CD4-positive, alpha-beta T cell treated with Interleukin-17A for 1 hour (primary cell): ENCODE measurements at places on chromosomes 6 and 20.

DNA sequence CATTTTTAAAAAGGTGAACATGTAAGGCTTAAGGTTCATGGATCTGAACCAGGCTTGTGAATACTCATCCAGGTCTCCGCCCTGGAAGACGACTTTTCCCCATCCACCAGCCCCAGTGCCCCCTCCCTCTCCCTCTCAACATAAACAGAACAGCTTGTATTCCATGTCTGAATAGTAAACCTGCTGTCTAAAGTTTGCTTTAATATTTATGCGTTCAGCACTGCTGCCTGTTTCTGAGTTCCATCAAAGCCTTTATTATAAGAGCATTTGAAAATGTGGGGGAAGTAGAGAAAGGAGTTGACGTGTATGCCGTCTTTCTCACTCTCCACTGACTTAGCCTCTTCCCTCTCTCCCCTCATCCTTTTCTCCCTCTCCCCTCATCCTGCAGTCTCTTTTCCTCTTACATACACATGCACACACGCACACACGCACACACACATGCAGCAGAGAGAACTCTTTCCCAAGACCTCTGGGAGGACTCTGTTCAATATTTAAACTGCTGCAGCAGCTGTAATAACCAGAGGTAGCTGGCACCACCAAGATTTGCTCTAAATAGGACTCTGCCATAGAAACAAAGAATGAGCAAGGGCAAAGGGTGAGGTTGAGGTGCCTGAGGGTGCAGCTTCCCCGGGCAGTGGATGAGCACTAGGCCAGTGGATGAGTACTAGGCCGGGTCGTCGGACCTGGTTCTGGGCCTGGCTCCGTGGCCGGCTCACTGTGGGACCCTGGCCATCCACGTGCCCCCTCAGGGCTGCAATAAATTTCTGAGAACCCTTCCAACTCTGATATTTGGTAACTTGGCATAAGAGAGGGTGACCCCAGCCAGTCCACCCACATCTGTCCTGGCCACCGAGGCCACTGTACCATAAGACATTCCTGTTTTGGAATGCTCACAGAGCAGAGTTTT lies 35.4 kb upstream of the VSTM2L start:
- DNase-seq, result no peak

GRCh38 chr20:20463933-20464374 lies 96.0 kb downstream of the INSM1 start:
- DNase-seq, result no peak

- DNase-seq, result no peak
These were observed 104.9 kb upstream of the CEP162 start for GRCh38 chr6:84332139-84333034.

DNA sequence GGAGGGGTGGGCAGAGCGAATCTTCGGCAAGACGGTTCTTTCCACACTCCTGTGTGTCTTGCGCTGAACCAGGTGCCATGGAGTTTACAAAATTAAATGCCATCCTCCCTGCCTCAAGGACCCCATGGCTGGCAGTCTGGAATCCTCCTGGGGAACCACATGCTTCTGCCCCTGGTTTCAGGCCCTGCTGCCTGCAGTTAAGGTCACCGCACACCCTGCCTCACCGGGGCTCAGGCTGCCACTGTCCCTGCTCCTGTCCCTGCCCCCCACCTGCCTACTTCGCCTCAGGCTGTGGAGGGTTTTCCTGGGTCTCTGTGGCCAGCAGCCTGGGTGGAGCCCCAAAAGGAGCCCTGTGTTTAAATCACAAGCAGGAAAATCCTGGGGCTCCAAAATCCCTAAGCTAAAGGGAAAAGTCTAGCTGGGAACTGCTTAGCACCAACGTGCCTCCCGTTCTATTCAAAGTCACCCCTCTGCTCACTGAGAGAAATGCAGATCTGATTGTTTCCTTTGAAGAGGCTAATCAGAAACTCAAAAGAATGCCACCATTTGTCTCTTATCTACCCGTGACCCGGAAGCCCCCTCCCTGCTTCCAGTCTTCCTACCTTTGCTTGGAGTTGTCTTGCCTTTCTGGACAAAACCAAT lies 10.6 kb upstream of the TTLL2 start:
- DNase-seq, result no peak

- DNase-seq, result no peak
These were observed 10.7 kb downstream of the PKIB start for GRCh38 chr6:122620902-122621301.

- peak; percentile 1 for DNase-seq
These were observed 50.2 kb downstream of the HDAC2 start for GRCh38 chr6:113920663-113921267.

GRCh38 chr6:126907996-126908395 lies 210.5 kb upstream of the RSPO3 start:
- DNase-seq, result no peak

GRCh38 chr6:3504938-3505805 lies 48.3 kb upstream of the SLC22A23 start:
- no peak for DNase-seq

GRCh38 chr6:139407718-139408222 lies 33.3 kb upstream of the CITED2 start:
- DNase-seq, result no peak

DNA sequence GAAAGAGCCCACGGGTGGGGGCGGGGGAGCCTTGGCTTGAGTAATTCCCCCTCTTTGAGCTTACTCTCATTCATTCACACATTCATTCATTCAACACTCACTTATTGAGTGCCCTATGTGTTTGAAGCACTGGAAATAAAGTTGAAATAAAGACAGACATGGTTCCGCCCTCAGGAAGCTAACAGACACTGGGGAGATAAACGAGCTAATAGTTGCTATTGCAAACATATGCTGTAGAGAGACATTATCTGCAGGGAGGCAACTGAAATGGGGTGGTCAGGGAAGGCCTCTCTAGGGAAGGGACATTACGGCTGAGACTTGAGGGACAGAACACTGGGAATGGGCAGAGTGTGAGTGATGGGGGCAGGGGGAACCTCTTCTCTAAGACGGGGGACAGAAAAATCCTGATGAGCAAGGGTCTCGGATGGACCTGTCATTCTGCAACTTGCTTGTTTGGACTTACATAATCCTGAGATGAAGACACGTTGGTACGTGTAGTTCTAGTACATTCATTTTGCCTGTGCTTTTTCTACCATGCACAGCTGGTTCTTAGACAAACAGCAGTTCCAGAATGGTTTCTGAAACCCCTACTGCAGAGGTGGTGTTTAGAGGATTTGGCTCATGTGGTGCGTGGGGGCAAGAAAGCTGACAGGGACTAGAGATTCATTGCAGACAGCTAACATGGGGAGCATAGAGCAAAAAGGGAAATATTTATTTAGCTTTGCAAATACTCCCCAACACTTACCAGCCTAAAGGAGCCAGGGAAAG lies 71.1 kb upstream of the BLCAP start:
- no peak for DNase-seq

DNA sequence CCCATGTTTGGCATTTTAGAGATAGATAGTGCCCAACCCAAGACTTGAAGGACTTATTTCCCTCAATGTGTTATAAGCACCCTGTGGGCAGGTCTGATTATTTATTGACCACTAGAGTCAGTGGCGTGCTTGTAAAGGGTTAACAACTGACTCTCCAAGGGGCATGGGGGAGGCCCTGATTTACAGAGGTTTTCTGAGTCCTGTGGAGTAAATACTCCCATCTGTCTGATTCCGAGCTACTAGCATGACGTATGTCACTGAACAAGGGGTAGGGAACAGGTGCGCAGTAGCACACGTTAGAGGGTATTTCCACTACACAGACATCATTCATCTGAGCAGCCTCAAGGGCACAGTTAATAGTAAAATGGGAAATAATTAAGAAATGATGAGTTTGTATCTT lies 17.4 kb upstream of the TRAM2 start:
- no peak for DNase-seq

- no peak for DNase-seq
These were observed 107.0 kb downstream of the POPDC3 start for GRCh38 chr6:105072798-105073199.

DNA sequence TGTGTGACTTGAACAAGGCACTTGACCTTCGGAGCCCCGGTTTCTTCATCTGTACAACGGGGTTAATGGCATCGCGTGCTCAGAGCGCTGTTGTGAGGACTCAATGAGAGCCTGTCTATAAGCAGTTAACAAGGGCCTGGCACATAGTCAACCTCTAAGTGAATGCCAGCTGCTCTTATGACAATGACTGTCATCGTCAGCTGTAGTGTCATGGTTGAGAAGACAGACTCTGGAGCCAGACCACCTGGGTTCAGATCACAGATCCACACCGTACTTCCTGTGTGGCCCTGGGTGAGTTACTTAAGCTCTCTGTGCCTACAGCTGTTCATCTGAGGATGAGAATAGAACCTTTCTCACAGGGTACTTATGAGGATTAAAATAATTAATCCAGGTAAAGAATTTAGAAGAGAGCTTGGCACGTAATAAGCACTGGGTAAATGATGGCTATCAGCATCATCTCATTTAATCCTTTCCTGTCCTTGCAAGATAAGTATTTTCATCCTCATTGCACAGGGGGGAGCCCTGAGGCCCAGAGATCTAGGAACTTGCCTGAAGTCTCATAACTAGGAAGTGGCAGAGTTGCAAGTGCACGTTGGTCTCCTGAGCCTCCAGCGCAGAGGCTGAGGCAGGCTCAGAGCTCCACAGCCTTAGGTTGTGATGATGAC lies 105.3 kb downstream of the EYA2 start:
- DNase-seq, result no peak
